Activated T-helper 17 cell treated with anti-CD3 and anti-CD28 coated beads, Interleukin-2, amount 50 U/mL, for 72 hours (primary cell): ENCODE measurements at places on chromosomes 1 and 21. TPM values are rescaled to one million over a fixed set of nuclear protein-coding genes. Genes with fewer than 3 reads are reported as not detected.

CELA3A gene
- not detected for total RNA-seq

KCTD3 gene
- total RNA-seq, result 0.74 TPM

TMEM61 gene
- total RNA-seq, result not detected

JAM2 gene
- 0.28 TPM for total RNA-seq

OR6N1 gene
- not detected for total RNA-seq

SH2D5 gene
- 0.06 TPM for total RNA-seq

HHAT gene
- total RNA-seq, result 0.58 TPM

GNB1 gene
- total RNA-seq, result 266 TPM

TNFRSF9 gene
- 40.8 TPM for total RNA-seq

KRTAP22-1 gene
- not detected for total RNA-seq

LRRIQ3 gene
- 1.7 TPM for total RNA-seq

CD1D gene
- total RNA-seq, result not detected

HSPA6 gene
- total RNA-seq, result 0.41 TPM

FAM163A gene
- total RNA-seq, result not detected
